Adrenal gland (tissue), 19 donors: ENCODE measurements at places on chromosomes 2 and 18. TPM values are rescaled to one million over a fixed set of nuclear protein-coding genes. Genes with fewer than 3 reads are reported as not detected.

GRCh38 chr18:72324677-72325076, 219.5 kb downstream of the CBLN2 start:
- no peaks in the 10 kb centered on the region for H3K36me3 ChIP-seq
- no peaks in the 10 kb centered on the region for H3K27me3 ChIP-seq
- no peak overlapping the region for H3K27ac ChIP-seq
- DNase-seq = no peak
- H3K4me3 ChIP-seq = no peak overlapping the region

RIT2 gene
- total RNA-seq = 0.28 TPM

GRCh38 chr2:74488643-74489481, 6.0 kb downstream of the TTC31 start:
- H3K4me1 ChIP-seq = no peaks in the 10 kb centered on the region
- no peaks in the 10 kb centered on the region for H3K27me3 ChIP-seq
- H3K4me3 ChIP-seq = no peak overlapping the region
- H3K36me3 ChIP-seq = no peaks in the 10 kb centered on the region

GRCh38 chr2:63378589-63378988, 209.7 kb downstream of the WDPCP start:
- no peaks in the 10 kb centered on the region for H3K36me3 ChIP-seq
- no peak for DNase-seq
- H3K27me3 ChIP-seq = no peaks in the 10 kb centered on the region
- H3K4me3 ChIP-seq = no peak overlapping the region

FOXD4L1 gene
- not detected for total RNA-seq

- no peak for DNase-seq
- no peaks in the 10 kb centered on the region for H3K36me3 ChIP-seq
- no peak overlapping the region for H3K27ac ChIP-seq
- no peaks in the 10 kb centered on the region for H3K4me1 ChIP-seq
Measured at GRCh38 chr2:199987586-199987985, 32.2 kb downstream of the MAIP1 start.

- no peak overlapping the region for H3K4me3 ChIP-seq
- no peak for DNase-seq
- H3K4me1 ChIP-seq = no peaks in the 10 kb centered on the region
- H3K36me3 ChIP-seq = no peaks in the 10 kb centered on the region
- no peaks in the 10 kb centered on the region for H3K27me3 ChIP-seq
- no peak overlapping the region for H3K27ac ChIP-seq
Measured at GRCh38 chr2:239532859-239533258, 132.0 kb upstream of the HDAC4 start.

ATP6V1C2 gene
- total RNA-seq = 0.14 TPM

GRCh38 chr2:152405206-152406118, 70.5 kb downstream of the FMNL2 start:
- no peaks in the 10 kb centered on the region for H3K27me3 ChIP-seq
- no peak for DNase-seq
- H3K36me3 ChIP-seq = no peaks in the 10 kb centered on the region

GRCh38 chr18:2096551-2096950, 474.8 kb downstream of the METTL4 start:
- no peaks in the 10 kb centered on the region for H3K36me3 ChIP-seq
- no peaks in the 10 kb centered on the region for H3K4me1 ChIP-seq
- H3K27ac ChIP-seq = no peak overlapping the region
- H3K27me3 ChIP-seq = no peaks in the 10 kb centered on the region
